ENCODE measurements at places on chromosomes 1 and 21. TPM values are rescaled to one million over a fixed set of nuclear protein-coding genes. Genes with fewer than 3 reads are reported as not detected.

The EDARADD gene
- polyA plus RNA-seq = 0.15 TPM

The GPR89B gene
- 12.2 TPM for polyA plus RNA-seq

The WLS gene
- polyA plus RNA-seq = 95.8 TPM

The CNN3 gene
- 184 TPM for polyA plus RNA-seq

The C8A gene
- not detected for polyA plus RNA-seq

The SPRR2B gene
- not detected for polyA plus RNA-seq

The TMEM81 gene
- polyA plus RNA-seq = 5.9 TPM

The ZNF648 gene
- not detected for polyA plus RNA-seq

The MIXL1 gene
- polyA plus RNA-seq = not detected
